ENCODE measurements at places on chromosomes 7 and 10.

- DNase-seq = no peak
Observed at GRCh38 chr10:132446661-132447445, 49.9 kb downstream of the PWWP2B start.

- no peak for DNase-seq
Observed at GRCh38 chr10:26755443-26755903, 58.0 kb downstream of the PDSS1 start.

DNA sequence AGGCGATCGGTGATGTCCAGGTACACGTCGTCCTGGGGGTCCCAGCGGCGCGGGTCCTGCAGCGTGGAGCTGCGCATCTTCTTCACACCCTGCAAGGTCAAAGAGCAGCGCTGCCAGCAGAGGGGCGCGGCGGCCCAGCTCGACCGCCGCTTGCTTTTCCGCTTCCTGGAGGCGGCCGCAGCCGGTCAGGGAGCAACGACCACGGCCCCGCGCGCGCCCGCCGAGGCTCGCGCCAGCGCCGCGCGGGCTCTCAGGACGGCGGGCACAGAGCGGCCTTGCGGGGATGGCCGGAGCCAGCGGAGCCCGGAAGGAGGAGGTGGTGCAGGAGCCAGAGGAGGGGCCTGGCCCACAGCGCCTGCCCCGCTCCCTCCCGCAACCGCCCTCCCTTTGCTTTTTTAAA is 76.4 kb upstream of the CDC14C start:
- DNase-seq = no peak

DNA sequence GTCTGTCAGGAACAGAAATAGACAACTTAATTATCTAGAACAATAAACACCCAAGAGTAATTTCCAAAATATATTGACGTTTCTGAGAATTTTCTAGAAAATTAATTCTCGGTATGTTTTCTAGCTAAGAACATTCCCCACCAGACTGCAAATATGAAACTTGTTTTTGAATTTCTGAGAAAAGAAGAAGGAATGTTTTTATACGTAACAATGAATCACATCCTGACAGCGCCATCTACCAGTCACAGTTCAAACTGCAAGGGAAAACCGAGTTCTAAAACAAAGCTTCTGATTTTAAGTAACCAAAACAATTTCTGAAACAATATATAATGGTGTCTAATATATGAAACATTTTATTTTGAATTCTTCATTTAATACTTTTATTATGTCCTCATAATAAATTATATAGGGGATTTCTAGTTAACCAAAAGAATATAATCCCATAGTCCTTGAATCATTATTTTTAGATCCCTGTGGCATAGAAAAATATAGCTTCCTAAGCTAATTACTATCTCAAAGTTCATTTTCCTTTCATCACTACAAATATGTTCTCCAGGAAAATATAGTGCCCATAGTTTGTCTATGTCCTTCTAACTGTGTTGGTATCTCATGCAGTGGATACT is 34.5 kb upstream of the MEOX2 start:
- DNase-seq = peak; percentile 41

- DNase-seq = no peak
Observed at GRCh38 chr7:44440577-44441078, 49.8 kb downstream of the NUDCD3 start.

GRCh38 chr10:110505130-110505770 is 7.5 kb downstream of the DUSP5 start:
- DNase-seq = no peak

DNA sequence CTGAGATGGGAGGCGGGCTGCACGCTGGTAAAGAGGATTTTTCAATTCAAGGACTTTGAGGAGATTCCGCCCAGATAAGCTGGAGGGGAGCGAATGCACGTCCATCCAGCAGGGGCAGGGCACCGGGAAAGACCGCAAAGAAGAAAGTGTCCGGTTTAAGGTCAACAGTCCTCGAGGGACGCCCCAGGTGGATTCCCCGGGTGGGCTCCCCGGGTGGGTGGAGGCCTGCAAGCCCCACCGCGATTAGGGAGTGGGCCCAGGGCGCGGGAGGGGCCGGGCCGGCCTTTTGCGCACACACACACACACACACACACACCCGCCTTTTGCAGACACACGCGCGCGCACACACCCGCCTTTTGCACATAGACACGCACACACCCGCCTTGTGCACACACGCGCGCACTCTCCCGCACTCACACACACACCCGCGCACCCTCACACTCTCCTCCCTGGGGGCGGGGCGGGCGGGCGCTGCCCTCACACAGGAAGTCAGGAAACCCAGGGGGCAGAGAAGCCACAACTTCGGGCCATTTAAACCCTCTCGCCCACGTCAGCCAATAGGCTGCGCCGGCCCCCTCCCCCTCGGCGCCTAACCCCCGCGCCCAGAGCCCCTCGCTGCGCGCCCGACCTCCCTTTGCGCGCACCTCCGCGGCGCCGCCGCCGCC is 615 bp downstream of the ARHGAP12 start:
- DNase-seq = peak; percentile 31

DNA sequence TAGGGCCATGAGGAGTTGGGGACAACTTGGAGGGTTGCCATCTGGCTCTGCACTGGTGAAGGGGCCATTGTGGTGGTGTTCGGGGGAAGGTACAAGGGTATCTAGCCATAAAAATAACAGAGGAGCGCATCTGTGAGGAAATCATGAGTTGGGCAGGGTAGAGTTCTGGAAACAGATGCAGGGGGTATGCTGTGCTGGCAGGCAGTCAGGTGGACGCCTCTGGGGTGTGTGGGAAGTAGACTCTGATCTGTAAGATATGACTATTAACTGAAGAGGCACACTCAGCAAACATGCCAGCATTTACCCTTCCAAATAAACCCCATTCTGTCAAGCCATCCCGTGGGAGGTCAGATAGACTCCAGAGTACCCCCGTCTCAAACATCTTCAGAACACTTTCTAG is 79.8 kb downstream of the CLEC2L start:
- no peak for DNase-seq

Data from NCI-H446 treated with DMSO at 0.1 percent for 48 hours (cell line).